LHCN-M2 (cell line): ENCODE measurements at places on chromosomes 7 and 10. TPM values are rescaled to one million over a fixed set of nuclear protein-coding genes. Genes with fewer than 3 reads are reported as not detected.
A peak's percentile ranks its signal among the peaks of the same experiment; 100 is the strongest.

DNA sequence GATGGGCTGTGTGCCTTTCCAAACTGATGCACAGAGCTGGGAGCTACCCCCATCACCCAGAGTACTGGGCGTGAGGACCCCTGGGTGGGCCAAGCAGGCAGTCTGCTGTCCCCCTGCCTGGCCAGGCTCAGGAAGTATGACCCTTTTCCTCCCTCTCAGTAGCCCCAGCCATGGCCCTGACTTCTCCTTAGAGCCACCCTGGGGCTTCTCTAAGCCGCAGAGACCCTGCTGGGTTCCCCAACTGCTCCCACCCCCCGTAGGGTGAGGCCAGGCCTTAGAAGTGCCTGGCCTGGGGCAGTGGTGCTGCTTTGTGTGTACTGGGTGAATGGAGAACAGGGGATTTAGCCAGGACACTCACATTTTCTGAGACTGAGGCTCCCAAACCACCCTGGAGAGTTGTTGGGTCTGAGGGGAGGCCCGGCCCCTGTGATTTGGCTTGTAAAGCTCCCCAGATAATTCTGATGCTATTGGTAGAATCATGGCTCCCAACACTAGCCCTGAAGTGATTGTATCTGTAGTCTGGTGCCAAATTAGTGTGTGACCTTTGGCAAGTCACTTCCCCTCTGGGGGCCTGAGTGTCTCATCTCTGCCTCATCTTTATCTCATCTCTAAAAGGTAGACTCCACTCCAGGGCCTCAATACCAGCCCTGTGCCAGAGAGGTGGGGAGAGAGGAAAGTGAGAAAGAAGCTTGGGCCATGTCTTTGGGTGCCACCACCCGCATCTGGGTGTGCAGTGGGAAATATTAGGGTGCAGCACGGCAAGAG, 99.7 kb upstream of the PPIF start:
- DNase-seq = no peak

The PDIA4 gene
- 304 and 320 TPM in 2 replicates for total RNA-seq

DNA sequence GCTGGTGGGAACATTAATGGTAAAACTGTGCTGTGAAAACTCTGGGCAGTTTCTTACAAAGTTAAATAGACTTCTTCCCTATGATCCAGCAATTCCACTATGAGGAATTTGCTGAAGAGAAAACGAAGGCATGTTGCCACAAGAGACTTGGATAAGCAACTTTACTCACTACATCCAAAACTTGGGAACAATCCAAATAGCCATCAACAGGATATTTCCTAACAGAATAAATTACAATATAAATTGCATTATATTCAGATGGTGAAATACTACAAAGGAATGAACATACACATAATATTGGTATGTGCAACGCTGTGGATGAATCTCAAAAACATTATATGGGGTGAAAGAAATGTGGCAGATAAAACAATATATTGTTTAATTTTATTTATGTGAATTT, 21.4 kb upstream of the MKI67 start:
- DNase-seq = peak; percentile 44

DNA sequence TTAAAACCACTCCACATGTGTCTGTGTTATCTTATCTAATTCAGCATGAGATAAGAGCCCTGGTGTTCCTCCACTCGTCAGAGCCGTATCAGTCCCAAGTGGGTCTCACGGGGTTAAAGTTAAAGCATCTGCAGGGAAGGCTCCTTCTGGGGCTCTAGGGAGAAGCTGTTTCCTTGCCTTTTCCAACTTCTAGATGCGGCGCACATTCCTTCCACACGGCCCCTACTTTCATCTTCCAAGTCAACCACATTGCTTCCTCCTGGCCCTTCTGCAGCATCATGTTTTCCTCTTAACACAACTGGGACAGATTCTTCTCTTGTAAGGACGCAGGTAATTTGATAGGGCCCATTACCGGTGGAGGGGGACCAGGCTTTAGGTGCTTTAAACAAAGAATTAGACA, 620.1 kb upstream of the DPP6 start:
- DNase-seq = no peak

GRCh38 chr7:146728611-146729010, 612.0 kb downstream of the CNTNAP2 start:
- no peak for DNase-seq

- DNase-seq = no peak
Observed at GRCh38 chr10:10208196-10208595, 809.5 kb upstream of the CELF2 start.

- DNase-seq = no peak
Observed at GRCh38 chr10:128823201-128823600, 643.8 kb upstream of the MGMT start.

GRCh38 chr7:66426996-66427395, 201.7 kb upstream of the KCTD7 start:
- DNase-seq = no peak

- DNase-seq = no peak
Observed at GRCh38 chr10:131808370-131808930, 92.4 kb upstream of the PPP2R2D start.

The STEAP4 gene
- total RNA-seq = 0.11 and 0.13 TPM in 2 replicates

- DNase-seq = peak; percentile 4
Observed at GRCh38 chr10:47253651-47254375, 46.2 kb upstream of the GDF10 start.
